ENCODE measurements at places on chromosomes 1 and 21.

GRCh38 chr1:112806090-112806642 is 91.0 kb upstream of the PPM1J start:
- DNase-seq: no peak

- peak; percentile 83 for DNase-seq
Measured at GRCh38 chr1:11485191-11485590, 6.2 kb downstream of the DISP3 start.

- no peak for DNase-seq
Measured at GRCh38 chr1:16018749-16019643, 1.2 kb upstream of the HSPB7 start.

- DNase-seq: no peak
Measured at GRCh38 chr1:7733276-7733675, 37.8 kb upstream of the VAMP3 start.

DNA sequence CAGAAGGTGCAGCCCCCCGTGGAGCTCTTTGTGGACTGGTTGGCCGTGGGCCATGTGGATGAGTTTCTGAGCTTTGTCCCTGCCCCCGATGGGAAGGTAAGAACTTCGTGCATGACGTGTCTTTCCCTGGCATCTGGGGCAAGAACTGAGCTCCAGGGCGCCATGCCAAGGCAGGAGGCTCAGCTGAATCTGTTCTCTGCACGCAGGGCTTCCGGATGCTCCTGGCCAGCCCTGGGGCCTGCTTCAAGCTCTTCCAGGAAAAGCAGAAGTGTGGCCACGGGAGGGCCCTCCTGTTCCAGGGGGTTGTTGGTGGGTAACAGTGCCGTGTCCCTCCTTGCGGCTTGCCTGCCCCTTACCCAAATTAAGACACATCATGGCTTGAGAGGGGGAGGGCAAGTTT is 27.7 kb downstream of the PADI3 start:
- DNase-seq: peak; percentile 26

GRCh38 chr1:17984583-17984982 is 123.0 kb upstream of the IGSF21 start:
- DNase-seq: no peak

GRCh38 chr1:230643908-230644307 is 1.6 kb downstream of the COG2 start:
- DNase-seq: no peak

DNA sequence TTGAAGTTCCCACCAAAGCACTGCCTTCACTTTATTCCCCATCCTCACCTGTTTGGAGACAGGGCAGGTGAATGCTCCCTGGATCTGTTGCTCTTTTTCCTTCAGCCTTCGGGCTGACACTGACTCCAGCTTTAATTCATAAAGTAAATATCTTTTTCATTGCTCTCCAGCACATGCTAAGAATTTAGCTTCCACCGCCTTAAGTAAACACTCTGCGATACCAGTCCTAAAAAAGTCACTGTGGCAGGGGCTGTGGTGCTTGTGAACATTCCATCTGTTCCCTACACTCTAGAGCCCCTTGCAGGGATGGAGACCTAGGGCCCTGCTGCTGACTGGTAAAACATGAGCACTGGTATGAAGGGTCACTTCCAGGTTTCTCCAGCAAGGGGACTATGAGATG is 896 bp upstream of the PLA2G2A start:
- DNase-seq: no peak

DNA sequence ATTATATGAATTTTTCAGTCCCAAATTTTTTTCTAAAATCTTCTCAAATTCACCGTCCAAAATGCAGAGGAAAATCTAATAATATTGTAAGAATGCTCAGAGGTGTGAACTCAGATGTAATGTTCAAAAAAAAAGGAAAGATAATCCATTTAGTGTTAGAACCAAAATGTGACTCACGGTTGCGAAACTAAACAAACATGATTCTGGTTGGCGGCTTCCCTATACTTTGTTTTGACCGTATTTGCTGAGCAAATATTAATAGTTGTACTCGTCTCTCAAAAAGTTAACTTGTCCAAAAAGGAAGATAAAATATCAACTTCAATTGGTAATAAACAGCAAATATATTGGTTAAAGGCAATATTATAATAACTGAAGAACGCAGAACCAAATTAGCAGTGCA is 34.4 kb downstream of the ZSWIM5 start:
- no peak for DNase-seq

GRCh38 chr1:62732331-62732730 is 44.1 kb upstream of the DOCK7 start:
- DNase-seq: no peak

GRCh38 chr1:241869022-241869421 is 21.0 kb downstream of the EXO1 start:
- no peak for DNase-seq

DNA sequence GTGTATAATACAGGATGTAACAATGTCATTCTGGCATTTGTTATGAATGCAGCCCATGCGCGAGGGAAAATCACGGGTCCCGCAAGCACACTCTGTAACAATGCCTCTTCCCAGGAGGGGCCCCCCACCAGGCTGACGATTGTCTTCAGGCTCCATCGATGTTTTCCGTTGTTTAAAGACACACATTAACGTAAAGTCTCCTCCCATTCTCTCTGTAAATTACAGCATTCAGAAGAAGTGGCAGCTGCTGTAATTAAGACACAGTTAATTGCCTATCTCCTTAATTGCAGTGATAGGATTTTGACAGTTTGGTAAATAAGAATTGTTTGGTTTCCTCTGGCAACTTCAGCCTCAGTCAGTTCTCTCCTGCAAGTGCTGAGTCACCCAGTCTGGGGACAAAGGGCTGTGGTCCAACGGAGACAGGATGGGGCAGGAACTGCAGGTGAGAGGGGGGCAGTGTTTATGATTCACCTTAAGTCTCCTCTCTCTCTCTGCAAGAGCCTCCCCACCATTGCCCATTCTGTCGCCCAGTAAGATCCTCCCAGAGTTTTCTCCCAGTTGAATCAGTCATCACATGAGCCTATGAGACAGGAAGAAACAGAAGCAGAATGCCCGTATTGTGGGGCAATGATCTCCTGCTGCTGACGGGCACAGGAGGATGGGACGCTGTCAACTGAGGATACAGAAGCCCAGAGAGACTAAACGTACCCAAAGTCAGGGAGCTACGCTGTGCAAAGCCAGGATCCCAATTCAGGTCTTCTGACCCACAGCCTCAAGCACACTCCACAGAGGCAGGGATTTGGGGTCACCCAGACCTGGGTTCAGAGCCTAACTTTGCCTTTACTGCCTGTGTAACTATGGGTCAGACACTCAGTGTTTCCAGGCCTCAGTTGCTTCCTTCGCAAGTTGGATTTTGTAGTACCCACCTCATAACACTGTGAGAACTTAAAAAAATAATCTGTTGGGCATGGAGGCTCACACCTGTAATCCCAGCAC is 110.0 kb downstream of the ADSS2 start:
- no peak for DNase-seq

GRCh38 chr21:33901412-33902288 is 14.0 kb downstream of the ATP5PO start:
- DNase-seq: peak; percentile 26

GRCh38 chr1:75529488-75529887 is 81.4 kb downstream of the SLC44A5 start:
- DNase-seq: no peak

- no peak for DNase-seq
Measured at GRCh38 chr1:168157638-168158037, 20.9 kb upstream of the GPR161 start.

- no peak for DNase-seq
Measured at GRCh38 chr21:31479714-31480113, 135.7 kb upstream of the TIAM1 start.

DNA sequence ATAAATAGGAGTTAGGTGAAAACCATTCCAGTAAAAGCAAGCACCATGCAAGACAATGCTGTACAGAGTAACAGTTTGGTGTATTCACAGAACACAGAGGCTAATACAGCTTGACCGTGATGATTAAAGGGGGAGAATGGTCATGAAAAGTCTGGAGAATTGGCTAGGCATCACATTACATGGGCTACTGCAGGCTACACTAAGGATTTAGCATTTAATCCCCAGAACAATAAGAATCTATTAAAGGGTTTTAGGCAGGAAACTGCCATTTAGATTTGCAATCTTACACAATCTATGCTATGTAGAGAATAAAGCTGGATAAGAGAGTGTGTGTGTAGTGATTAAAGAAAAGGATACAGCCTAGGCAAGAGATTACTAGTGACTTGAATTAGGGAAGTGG is 30.6 kb downstream of the HFM1 start:
- DNase-seq: no peak

GRCh38 chr21:35529171-35529863 is 480.2 kb upstream of the RUNX1 start:
- no peak for DNase-seq

DNA sequence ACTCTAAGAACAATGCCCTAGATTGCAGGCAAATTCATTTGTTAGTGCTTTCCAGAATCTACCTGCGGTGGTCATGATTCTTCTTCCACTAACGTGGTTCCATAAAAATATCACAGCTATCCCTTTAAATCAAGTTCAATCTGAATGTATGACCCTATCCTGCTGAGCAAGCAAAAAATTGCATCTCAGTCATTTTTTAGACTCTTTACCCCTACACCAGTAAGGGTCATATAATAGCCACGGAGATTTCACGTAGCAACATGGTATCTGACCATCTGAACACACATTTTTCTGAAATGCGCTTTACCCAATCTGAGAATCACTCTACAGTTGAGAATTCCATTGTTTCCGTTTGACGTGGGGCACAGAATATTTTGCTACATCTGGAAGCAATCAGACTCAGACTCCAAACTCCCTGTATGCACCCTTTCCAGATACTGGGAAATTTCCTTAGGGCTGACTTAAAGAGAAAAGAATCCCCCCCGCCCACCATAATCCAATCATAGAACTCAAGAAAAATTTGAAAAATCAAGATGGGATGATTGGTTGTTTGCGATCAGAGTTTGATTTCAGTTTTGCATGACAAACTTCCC is 699.2 kb upstream of the ZP4 start:
- DNase-seq: no peak

DNA sequence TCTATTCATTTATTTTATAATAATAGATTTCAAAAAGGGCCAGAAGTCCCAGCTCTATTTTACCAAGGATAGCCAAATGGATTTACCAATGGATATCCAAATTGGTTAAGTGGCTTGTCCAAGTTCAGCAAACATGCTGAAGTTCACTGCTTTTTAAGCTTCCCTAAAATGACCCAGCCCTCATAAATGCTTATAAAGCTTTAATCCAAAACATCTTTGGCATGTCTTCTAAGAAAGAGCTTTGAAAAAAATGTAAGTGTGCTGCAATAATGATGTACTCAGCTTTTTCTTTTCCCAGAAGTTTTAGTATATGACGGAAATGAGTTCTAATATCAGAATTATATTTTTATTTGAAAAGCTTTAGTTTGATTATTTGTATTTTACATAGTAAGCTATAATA is 451.5 kb upstream of the ADAMTS5 start:
- no peak for DNase-seq

DNA sequence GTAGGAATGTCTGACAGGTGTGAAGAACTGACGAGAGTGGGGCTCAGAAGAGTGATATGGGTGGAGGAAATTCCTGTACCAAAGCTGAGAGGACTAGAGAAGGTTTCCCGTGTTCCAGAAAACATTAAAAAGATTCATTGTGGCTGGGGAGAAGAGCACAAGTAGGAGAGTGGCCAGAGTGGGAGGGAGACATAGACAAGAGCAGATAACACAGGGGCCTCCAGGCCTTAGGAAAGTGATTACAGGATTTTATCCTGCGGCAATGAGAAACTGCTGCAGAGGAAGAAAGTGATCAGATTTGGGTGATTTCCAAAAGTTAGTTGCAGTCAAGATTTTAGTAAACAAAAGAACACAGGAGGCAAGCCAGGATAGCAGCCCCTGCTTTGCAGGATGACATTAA is 7.9 kb downstream of the C8B start:
- DNase-seq: no peak

- DNase-seq: no peak
Measured at GRCh38 chr1:39625462-39626273, 13.8 kb downstream of the HEYL start.

DNA sequence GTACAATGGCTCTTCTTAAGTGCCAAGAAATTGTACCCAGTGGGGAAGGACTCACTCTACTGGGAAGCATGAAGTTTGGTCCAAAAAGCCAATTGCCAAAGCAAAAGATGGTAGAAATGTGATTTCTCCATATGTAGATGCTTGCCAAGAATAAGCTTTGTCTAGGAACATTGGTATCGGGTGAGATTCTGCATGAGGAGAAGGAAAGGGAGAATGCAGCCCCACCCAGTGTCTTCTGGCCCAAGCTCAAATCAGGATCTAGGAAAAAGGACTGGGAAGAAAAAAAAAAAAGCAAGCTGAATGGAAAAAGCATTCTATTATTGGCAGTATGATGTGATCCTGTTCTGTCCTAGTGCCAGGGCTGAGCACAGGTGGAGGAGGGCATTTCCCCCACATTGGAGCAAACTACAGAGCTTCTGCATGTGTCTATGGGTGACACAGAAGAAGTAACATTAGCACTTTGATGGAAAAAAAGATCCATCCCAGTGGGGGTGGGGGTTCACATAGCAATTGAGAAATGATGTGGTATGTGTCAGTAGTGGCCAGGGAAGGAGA is 226.6 kb downstream of the KCNH1 start:
- no peak for DNase-seq

DNA sequence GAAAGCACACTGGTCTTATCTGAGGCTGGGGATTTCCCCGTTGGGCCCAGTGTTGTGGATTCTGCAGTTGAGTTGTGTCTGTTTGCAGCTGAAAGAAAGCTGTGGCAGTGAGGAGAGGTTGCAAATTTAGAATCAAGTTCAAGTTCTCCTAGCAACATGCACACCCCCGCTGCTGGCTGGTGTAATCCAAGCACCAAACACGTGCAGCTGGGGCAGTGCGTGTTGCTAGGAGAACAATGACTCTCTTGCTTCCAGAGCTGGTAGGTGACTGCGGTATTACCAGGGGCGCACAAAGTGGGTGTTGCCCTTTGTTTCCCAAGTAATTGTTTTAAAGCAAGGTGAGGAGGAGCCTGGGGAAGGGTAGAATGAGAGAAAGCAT is 91.5 kb downstream of the IER5 start:
- peak; percentile 7 for DNase-seq

DNA sequence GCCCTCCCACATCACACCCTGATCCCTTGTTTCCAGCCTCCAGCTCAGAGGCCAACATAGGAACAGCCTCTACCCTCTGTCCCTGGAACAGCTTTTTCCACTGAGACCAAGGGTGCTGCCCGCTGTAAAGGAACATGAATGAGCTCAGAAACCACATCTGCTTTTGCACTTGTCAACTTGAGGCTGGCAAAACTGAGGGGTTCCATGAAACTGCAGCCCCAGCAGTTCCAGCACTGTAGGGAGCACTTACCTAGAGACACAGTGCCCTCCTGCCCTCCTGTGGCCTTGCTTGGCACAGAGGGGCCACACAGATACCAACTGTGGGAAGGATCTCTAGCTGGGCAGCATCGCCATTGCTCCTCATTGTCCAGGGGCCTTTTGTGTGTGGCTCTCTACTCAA is 51.7 kb downstream of the ITPKB start:
- no peak for DNase-seq

- DNase-seq: no peak
Measured at GRCh38 chr1:30330644-30331043, 392.7 kb downstream of the MATN1 start.

- DNase-seq: peak; percentile 66
Measured at GRCh38 chr1:65844296-65844695, 51.6 kb downstream of the PDE4B start.

- DNase-seq: no peak
Measured at GRCh38 chr1:87307931-87308330, 20.7 kb upstream of the LMO4 start.

- no peak for DNase-seq
Measured at GRCh38 chr1:14298806-14299205, 299.7 kb upstream of the KAZN start.
